ENCODE measurements at places on chromosomes 7 and 10.
A peak's percentile ranks its signal among the peaks of the same experiment; 100 is the strongest.

DNA sequence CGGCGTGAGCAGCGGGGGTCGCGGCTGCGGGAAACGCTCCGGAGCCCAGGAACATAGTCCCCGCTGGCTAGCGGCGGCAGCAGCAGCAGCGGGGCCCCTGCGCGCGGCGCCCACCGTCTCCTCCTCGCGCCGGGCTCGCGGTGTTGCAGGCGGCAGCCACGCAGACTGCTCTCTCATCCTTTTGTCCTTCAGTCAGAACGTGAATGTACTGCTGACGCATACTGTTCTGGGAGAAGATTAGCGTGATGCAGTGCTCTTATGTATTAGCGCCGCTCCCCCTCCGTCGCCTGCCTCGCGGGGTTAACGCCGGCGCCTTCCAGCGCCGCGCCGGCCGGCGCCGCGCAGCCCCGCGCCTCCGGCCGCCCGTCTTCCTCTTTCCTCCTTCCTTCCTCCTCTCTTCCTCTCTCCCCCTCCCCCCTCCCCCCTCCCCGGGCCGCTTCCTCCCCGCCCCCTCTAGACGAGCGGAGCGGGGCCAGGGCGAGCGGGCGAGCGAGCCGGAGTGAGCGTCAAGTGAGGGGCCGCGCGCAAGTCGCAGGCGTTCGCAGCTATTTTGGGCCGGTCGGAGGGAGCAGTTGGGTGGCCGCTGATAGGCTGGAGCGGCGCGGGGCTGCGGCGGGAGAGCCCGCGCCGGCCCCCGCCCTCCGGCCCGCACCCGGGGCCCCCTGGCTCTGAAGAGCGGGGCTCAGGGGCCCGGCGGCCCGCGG is 816 bp upstream of the LRRC4 start:
- DNase-seq = peak; percentile 55

DNA sequence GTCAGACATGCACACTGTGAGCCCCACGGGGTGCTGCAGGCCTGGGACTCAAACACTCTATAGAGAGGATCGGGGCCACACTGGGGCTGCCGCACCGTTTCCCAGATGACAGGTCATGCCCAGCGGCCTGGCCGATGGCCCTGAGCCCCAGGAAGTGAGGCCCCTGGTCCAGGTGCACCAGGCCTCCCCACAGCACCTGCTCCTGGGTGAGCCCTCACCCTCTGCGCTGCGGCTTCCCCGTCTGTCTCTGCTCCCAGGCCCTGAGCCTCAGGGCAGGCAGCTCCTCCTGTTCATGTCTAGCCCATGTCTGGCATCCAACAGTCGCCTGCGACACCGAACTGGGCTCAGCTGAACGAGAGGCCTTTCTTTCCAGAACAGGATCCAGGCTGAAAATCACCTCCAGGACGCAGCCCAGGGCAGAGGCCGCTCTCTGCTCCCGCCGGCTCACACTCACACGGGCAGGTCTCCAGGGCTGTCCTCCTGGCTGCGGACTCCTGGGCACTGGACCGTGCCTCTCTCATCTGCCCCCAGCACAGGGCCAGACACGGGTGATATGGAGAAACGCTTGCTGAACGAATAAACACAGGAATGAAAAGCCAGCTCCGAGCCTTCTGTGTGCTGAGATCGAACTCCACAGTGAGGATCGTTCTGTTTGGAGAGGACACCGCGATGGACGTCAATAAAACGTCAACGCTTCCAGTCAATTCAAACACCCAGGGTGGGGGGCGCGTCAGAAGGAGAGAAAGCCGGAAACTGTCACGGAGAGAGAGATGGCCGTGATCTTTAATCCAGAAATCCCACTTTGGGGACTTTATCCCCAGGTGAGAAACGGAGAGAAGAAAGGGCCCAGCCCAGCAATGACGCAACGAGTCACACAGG is 202.4 kb downstream of the ELFN1 start:
- no peak for DNase-seq

DNA sequence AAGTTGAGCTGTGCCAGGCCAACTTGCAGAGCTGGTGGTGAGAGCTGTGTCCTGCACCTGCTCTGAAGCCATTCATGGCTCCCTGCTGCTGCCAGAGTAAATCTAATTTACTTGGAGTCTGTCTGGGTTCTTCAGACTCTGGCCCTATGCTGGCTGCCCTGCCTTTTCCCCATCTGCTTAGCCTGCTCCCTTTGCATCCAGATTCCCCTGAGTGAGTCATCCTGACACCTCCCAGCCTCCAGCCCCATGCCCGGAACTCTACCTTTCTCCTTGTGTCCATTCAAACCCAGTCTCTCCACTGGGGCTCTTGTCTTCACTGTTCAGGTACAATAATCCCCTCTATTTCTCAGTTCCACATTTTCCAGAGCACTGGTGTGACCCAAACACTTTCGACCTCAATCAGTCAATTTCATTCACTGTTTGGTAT is 434.4 kb upstream of the ZMIZ1 start:
- DNase-seq = no peak

DNA sequence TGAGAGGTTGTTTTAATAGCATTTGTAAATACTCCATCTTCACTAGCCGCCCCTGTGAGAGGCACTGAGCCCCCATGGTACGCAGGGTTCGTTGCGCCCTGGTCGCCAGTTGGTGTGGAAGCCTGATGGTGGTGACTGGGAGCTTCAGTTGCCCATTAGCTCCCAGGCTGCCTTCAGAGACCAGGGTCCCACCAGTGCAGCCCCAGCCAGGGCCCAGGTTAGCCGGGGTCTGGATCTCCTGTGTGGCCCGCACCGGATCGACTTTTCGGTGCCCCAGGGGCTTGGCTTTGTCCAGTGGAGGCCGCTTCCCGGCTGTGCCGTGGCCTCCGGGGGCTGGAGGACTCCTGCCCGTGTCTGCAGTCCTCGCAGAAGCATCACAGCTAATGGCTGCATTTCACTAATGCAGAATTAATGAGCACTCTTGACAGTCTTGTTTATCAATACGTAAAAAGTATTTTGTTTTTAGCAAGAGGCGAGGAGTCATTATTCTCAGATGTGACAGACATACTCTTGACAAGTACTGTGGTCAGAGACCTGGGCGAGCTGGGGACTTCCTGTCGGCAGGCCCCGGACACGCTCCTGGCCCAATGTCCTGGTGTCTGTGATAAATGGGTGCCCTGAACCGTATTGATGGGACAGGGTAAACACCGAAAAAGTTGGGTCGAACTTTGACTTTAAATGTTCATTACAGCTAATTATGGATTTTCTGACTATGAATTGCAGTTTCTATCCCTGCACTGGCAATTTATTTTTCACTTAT is 99.8 kb downstream of the NKX6-2 start:
- DNase-seq = no peak

- DNase-seq = no peak
Measured at GRCh38 chr10:12631216-12631615, 281.9 kb downstream of the CAMK1D start.

- DNase-seq = no peak
Measured at GRCh38 chr7:18597754-18598153, 102.2 kb downstream of the HDAC9 start.

- DNase-seq = no peak
Measured at GRCh38 chr10:87799860-87800259, 18.2 kb downstream of the ATAD1 start.

All from globus pallidus (tissue), 1 donor.